T-cell (primary cell): ENCODE measurements at places on chromosomes 1 and 21. TPM values are rescaled to one million over a fixed set of nuclear protein-coding genes. Genes with fewer than 3 reads are reported as not detected.

RGS4 gene
- total RNA-seq = not detected

DNA sequence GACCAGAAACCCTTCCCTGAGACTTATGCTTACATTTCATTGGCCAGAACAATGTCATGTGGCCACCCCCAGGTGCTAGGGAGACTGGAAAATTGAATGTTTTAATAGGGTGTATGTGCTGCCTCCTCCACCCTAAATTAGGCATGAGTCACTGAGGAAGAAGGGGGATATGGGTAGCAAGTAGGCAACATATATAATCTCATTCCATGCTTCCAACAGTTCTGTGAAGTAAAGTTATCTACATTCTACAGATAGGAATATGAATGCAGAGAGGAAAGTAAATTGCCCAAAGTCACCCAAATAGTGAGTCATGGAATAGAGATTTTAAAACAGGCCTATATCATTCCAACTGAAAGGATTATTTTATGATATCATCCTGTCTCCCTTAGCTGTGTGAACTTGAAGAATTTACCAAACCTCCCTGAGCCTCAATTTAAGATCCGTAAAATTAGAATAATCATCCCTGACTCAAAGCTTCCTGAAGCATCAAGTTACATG is 168.6 kb upstream of the FGGY start:
- no peak for DNase-seq

DNA sequence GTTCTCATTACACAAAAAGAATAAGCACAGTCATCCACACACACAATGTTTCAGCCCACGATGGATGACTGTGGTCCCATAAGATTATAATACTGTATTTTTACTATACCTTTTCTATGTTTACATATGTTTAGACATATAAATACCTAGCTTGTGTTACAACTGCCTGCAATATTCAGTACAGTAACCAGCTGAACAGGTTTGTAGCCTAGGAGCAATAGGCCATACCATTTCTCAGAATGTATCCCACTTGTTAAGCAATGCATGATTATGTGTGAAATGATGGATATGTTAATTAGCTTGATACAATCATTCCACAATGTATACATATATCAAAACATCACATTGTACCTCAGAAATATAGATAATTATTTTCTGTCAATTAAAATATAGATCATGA is 33.2 kb upstream of the SAMD13 start:
- no peak for DNase-seq

DNA sequence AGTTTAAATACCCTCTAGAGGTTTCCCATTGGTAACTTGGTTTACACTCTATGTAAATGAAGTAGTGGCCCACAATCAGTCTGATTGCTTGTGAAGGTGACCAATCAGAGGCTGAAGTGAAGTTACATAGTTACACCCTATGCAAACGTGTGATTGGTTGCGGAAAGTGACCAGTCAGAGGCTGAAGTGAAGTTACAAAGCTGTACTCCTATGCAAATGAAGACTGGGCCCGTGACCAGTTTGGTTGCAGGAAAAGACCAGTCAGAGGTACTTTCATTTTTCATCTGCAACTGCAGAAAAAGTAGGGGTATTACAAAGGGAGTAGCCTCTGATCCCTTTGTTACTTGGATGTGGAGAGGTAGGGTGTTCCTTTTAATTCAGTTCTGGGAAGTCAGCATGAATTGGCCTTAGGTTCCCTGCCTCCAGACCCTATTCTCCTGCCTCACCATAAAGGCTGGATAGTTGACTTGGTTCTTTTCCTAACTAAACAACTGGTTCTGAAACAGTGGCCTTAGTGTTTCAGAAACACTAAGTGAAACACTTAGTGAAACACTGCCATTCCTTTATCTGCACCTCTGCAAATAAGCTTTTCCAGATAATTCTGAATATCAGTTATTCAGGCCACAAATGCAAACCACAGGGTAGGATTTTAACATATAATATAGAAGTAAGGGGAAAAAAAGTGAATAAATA is 39.3 kb downstream of the MAGI3 start:
- no peak for DNase-seq

COL11A1 gene
- total RNA-seq = not detected

- no peak for DNase-seq
Measured at GRCh38 chr1:234716908-234717375, 107.0 kb upstream of the IRF2BP2 start.

DNA sequence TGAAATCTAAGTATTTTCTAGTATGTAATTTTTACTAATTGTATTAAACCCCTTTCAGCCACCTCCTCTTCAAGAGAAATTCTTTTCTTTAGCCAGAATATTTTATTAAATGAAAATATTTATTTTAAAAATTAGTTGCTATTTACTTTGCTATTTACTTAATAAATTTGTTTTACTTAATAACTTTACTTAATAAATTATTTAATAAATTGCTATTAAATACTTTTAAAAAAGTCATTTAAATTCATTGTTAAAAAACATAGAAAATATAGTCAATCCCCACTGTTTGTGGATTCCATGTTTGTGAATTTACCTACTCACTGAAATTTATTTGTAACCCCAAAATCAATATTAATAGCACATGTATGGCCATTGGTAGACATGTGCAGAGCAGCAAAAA is 105.6 kb downstream of the ATP1B1 start:
- no peak for DNase-seq

DNA sequence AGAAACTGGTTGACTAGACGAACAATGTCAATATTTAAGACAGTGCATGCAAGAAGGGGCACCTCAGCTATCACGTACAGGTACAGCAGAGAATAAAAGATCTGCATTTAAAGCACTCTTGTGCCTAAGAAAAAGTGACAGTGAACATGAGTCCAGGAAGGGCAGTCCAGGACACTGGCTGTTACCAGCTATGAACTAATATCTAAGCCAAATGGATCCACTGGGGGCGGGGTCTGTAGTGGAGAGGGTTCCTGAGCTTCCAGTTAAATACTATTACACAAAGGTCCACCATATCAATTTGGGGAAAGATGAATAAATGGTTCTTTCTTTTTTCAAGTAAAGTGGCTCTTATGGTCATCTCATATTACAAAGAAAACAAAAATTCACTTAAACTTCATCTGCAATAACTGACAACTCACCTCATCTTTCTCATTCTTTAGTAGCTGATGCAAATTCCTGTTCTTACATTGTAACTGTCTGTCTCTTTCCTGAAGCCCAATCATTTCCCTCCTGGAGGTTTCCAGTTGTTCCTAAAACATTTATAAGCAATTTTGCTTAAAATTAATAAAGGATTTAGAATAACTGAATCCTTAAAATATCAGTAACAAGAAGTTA is 24.5 kb downstream of the SSX2IP start:
- DNase-seq = no peak

BLACAT1 gene
- total RNA-seq = not detected

- DNase-seq = no peak
Measured at GRCh38 chr1:24639881-24640280, 3.2 kb upstream of the SRRM1 start.

- DNase-seq = no peak
Measured at GRCh38 chr1:56223968-56224367, 355.4 kb downstream of the PLPP3 start.

DNA sequence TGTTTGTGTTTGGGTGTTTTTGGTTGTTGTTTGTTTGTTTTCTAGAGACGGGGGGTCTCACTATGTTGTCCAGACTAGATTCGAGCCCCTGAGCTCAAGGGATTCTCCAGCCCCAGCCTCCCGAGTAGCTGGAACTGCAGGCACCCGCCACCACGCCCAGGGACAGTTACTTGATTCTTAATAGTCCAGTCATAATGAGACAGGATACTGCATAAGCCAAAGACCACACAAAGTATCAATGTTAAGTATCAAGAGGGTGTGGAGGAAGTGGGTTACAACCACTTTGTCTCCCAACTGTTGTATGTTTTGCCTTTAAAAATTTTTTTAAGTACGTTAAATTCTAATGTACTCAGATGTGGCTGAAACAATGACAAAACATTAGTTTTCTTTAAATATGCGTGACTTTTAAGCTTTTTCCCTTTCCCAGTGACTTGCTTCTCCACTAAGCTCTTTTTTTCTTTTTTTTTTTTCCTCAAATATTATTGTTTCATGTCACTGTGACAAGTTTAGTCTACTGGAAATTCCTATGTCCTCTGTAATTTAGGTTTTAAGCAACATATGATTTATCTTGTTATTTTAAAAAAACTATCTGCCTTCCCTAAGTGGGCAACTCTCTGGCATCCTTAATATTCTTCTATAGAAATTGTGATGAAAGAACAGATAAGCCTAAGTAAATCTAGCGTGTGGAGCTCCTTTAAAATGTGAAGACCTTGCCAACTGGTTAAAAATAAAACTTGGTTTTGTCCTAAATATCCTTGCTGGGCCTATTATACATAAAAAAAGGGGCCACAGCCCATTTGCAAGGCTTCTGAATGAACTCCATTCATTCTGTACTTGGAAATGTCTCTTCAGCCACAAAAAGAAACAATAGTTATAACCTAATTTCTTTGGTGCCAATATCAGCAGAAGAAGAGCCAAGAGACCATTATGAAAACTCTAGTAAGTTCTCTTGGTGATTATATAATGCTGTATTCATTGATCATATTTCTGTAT is 56.2 kb upstream of the DPH5 start:
- peak; percentile 16 for DNase-seq

LRRC71 gene
- not detected for total RNA-seq

- peak; percentile 31 for DNase-seq
Measured at GRCh38 chr1:160544647-160545046, 21.6 kb upstream of the SLAMF6 start.

GRCh38 chr1:11720525-11720924 is 15.4 kb upstream of the AGTRAP start:
- no peak for DNase-seq

- no peak for DNase-seq
Measured at GRCh38 chr1:167331650-167332049, 111.0 kb downstream of the POU2F1 start.

FCRL2 gene
- 3.4 TPM for total RNA-seq

- no peak for DNase-seq
Measured at GRCh38 chr21:44087426-44088400, 19.5 kb upstream of the PWP2 start.

GRCh38 chr1:244387415-244387814 is 64.3 kb downstream of the ADSS2 start:
- no peak for DNase-seq

DNA sequence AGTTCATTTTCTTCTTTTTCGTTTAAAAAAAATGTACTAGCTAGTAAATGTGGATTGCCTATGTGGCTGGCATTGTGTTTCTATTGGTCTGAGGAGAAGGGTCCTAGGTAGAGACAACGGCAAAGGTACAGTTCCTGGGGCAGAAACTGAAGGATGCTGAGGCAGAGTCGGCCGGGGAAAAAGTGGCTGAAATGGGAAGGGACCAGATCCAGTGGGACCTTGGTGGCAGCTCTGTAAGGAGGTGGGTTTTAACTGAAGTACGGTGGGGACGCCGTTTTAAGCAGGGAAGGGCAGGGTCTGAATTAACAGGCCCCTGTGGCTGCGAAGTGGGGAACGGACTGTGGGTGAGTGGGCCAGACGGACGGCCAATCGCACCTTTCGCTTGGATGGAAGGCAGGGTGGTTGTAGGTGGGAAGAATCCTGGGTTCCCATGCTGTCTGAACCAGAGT is 420 bp upstream of the VPS13D start:
- DNase-seq = no peak

GRCh38 chr1:37020653-37021277 is 13.6 kb downstream of the GRIK3 start:
- no peak for DNase-seq

DNASE2B gene
- total RNA-seq = not detected

- peak; percentile 13 for DNase-seq
Measured at GRCh38 chr21:32578107-32578691, 7.1 kb downstream of the TCP10L start.

GRCh38 chr21:35050348-35051286 is 1.5 kb upstream of the RUNX1 start:
- no peak for DNase-seq

DNA sequence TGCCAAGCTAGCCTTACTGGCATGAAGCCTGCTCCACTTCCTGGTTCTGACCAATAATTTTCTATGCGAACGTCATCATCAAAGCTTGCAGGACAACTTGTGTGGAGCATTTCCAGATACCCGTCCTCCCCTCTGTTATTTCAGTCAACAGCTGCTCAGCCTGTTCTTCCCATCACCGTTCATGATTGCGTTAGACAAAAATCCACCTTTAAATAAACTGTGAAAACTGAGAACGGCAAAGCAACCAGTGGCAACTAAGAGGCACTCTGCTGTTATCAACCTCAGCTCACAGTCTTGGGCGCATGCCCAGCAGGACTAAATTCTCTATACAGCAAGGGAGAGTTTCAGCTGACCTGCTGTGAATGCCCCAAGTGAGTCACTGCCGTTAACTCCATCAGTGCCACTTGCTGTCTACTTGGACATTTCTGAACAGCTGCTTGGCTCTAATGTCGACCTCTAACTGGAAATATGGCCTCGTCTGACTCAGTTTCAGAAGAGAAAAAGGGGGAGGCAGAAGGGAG is 207.4 kb upstream of the RUNX1 start:
- DNase-seq = no peak

IVL gene
- total RNA-seq = not detected

GBP6 gene
- total RNA-seq = 0.83 TPM

DNA sequence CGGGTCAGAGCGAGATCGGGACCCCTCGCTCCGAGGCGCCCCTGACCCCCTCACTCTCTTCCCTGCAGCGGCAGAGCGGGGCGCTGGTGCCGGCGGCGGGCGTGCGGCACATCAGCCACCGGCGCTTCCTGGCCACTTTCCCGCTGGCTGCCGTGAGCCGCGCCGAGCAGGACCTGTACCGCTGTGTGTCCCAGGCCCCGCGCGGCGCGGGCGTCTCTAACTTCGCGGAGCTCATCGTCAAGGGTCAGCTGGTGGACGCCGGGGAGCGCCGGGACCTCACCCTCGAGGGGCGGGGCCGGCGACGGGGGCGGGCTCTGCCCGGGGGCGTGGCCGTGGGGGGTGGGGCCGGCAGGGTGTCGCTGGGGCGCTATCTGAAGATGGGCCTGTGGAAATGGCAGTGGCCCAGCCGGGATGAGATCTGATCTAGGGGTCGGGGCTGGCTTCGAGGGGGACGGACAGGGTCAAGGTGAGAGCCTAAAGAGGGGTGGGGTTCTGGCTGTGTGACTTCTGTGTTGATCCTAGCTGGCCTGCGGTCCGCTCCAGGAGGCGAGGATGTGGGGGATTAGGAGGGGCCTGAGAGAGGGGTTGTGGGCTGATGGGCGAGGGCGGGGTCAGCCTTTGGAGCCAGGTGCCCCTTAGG is 23.6 kb downstream of the PTPRU start:
- no peak for DNase-seq

DNA sequence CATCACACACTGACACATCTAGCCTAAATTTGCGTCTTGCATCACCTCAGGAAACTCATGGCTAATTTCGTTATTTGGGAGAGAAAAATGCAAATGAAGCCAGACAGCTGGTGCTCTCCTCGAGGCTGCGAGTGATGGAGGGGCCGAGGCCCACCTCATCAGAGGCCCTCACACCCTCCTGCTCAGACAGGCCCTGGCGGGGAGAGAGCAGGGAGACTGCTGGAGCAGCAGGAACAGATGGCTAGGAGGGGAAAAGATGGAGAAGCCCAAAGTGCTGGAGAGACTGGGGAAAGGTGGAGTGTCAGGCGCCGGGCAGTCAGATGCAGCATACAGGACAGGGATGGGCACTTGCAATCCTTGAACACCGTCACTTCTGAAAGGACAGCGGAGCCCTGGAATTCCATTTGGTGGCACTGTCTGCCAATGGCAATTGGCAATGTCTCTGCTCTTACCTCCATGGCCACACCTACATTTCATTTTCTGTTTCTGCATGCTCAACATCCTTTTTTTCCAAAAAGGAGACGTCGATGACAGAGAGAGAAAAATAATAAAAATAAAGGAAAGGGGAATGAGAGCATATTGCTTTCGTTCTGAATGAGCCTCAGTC is 286.2 kb downstream of the SPATA17 start:
- DNase-seq = no peak

KCNE2 gene
- total RNA-seq = not detected
